ENCODE measurements at places on chromosomes 4 and X. TPM values are rescaled to one million over a fixed set of nuclear protein-coding genes. Genes with fewer than 3 reads are reported as not detected.

ENPEP gene
- 11.9 TPM for total RNA-seq

DNA sequence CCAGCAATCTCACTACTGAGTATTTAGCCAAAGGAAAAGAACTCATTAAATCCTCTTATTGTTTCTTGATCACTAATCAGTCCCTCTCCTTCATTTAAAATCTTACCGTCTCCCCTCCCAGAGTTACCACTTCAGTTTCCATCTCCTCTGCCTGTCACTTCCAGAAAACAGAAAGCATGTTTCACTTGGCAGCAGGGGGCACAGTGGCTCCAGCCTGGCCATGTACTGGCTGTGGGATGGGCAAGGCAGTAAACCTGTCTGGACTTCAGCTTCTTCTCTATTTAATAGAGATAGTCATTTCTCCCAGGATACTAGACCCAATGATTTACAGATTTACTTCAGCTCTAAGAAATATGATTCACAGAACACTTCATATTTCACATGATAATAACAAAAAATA, 63.2 kb downstream of the CD40LG start:
- no peaks in the 10 kb centered on the region for H3K36me3 ChIP-seq
- no peaks in the 10 kb centered on the region for H3K27me3 ChIP-seq
- DNase-seq, result no peak
- no peaks in the 10 kb centered on the region for H3K4me1 ChIP-seq
- H3K27ac ChIP-seq, result no peak overlapping the region
- H3K4me3 ChIP-seq, result no peak overlapping the region

DNA sequence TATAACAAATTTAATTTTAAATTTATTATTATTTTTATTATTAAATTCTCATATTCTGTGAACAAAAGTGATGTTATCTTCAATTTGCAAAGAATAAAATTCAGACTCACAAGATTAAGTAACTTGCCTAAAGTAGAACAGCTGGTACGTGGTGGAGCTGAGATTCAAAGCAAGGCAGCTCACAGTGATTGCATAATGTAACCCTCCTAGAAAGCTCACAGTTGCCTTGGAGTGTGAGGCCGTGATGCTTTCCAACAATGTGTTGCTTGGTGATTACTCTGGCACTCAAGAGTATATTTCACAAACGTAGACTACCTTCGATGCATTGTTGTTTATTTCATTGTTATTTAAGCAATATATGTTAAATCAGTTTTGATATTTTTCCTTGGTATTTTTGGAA, 1039.2 kb upstream of the PABPC4L start:
- peaks cover 29% of the 10 kb centered on the region for H3K4me1 ChIP-seq
- no peak overlapping the region for H3K27ac ChIP-seq
- no peaks in the 10 kb centered on the region for H3K36me3 ChIP-seq
- no peaks in the 10 kb centered on the region for H3K27me3 ChIP-seq

DNA sequence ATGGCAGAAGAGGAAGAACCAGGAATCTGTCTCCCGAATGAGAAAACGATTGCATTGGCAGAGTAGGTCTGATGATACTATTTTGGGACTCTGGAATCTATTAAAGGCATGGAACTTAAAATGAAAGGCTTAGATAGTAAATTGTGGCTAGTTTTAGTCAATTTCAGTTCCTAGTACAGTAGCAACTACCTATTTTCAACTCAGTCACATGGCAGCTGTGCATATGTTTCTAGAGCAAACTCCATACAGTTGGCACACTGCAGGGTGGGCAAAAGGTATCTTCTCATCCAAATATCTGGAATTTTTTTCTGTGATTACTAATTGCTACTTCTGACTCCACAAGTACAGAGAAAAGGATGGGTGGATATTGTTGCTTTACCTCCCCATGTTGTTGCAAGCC, 663.6 kb downstream of the PCDH7 start:
- no peaks in the 10 kb centered on the region for H3K4me1 ChIP-seq
- H3K27me3 ChIP-seq, result no peaks in the 10 kb centered on the region
- no peak for DNase-seq
- no peak overlapping the region for H3K4me3 ChIP-seq
- no peak overlapping the region for H3K27ac ChIP-seq

DNA sequence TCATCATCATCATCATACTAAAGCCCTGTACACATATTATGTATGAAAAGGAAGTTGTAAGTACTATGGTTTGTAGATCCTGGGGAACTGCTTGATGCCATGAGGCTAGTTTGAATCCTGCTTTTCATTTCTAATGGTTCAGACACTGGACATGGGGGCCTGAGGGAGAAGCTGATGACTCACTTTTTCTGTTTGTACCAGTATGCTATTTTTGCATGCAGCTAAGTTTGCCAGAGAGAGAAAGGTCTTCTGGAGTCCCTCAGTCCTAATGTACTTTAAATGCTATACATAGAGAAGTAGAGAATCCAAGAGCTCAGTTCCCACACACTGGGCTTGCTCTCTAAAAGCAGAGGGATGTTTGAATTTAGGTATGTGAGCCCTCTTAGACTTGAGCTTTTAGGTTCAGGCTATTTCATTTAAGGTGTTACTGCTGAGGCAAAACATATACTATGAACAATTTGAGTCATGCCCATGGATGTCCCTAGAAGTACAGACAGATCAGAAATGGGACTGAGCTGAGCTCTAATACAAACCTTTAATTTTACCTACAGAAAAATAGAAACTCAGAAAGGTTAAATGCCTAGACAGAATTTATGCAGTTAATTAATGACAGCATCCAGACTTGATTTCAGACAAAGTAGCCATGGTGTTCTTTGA, 17.6 kb upstream of the HS3ST1 start:
- no peak overlapping the region for H3K27ac ChIP-seq
- H3K36me3 ChIP-seq, result no peaks in the 10 kb centered on the region

RTL5 gene
- total RNA-seq, result 36.1 TPM
